ENCODE measurements at places on chromosomes 5 and 9.

DNA sequence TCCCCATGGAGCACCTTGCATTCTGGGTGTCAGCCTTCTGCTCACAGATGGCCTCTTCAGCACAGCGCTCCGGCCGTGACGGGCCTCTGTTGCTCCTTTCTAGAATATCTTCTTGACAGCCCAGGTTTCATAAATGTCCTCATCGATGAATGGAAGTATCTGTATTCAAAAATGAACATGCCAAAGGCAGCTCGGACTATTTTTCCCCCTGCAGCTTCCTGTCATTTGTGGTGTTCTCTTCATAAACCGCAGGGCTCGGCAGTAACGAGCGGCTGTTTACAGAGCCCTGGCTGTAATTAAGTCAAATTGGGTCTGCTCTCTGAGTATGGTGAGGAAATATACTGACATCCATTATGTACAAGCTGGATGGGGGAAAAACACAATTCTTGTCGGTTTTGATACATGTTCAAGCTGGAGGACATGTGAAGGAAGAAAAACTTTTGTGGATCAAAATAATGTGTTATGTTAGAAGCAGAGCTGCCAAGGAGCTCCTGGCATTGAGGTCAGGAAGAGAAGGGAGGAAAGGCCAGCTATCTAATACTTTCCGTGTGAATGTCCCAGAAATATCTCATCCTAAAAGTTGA, 154.1 kb upstream of the CD180 start:
- DNase-seq = no peak

DNA sequence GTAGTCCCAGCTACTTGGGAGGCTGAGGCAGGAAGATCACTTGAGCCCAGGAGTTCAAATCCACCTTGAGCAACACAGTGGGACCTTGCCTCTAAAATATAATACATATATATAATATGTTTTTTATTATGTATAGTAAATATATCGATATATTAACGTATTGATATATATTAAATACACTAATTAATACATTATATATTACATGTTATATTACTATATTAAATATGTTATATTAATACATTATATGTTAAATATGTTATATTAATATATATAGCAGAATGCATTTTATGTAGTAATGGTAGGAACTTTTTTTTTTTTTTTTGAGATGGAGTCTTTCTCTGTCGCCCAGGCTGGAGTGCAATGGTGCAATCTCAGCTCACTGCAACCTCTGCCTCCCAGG, 18.1 kb upstream of the BNC2 start:
- no peak for DNase-seq

DNA sequence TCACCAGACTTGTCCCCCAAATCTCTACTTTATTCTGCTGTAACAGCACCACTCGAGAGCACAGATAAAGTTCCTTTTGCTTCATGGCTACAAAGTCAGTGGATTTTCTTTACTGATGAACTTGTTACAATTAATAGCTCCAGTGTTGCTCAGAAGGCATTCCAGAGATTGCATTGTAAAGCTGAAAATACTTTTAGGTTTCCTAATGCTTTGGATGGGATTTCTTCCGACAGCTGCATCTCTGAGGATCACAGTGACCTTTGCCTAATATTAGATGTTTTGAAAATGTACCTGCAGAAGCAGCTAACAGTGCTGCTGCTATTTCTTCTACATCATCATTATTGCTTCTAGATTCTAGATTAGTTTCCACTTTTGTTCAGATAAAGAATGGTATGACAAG, 58.8 kb upstream of the TMEM171 start:
- DNase-seq = no peak

DNA sequence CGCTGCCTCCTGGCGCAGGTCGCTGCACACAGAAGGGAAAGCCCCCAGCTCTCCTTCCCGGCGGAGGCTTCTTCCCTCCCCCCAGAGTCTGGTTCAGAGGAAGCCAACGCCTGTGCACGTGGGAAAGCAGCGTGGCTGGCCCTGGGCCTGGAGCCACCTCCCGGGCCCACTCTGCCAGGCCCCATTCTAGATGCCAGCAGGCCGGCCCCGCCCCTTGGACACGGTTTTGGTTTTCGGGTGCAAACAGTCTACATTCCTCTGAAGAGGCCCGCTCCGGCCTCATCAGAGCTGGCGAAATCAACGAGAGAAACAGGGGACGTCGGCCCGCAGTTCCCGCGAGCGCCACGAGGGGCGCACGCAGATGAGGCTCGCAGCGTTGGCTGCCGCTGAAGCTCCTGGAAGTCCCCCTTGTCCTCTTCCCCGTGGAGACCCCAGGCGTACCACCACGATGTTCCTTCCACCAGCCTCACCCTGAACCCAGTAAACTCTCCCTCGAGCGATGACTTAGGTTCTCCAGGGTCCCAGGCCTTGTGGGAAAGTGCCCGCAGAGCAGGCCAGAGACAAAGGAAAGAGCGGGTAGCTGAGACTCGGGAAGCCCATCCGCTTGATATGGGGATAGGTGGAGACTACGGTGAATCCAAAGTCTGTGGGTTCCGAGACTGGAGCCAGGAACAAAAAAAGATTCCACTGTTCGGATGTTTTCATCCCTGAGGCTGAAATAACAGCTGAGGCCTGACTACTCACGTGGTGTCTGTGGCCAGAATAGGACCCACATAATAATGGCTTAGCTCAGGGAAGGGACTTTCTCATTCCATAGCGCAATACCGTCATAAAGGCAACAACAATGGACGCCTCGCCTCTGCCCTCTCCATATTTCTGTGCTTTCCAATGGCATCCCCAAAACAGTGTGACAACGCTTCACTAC, 64.2 kb downstream of the KLF4 start:
- DNase-seq = peak; percentile 51

GRCh38 chr5:76472335-76473008, 69.4 kb downstream of the IQGAP2 start:
- no peak for DNase-seq

- DNase-seq = no peak
Measured at GRCh38 chr9:6631207-6631512, 14.4 kb downstream of the GLDC start.

DNA sequence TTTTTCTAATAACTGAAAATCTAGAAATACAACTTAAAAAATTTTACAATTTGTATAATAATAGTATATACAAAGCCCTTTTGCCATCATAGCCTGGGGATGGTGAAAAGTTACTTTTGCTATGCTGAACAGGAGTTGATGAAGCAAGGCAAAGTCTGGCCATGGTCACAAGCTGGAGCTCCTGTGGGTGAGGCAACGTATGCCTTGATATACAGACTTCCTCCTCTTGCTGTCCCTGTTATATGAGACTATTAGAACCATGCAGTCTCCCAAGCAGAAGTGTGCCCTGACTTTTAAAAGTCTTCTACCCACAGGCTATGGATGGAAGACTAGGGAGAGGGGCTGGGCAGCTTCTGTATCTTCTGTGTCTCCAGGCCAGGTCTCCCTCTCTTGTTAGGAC, 15.7 kb downstream of the FAM151B start:
- DNase-seq = no peak

DNA sequence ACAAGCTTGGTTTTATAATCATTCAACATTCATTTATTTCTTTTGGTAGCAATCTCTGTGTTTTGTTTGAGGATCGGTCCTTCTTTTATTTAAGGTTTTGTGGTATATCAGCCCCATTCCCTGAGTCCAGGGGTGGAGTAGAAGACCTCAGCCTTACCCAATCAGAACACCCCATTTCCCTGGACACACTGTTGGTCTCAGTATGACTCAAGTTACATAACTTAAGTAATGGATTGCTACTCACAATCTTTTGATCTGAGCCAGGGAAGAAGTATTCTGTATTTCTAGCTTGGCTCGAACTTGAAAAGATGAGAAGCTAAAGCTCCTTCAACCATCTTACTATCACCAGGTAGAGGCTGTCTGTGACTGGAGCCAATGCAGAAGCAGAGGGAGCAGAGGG, 175.2 kb upstream of the HAPLN1 start:
- DNase-seq = no peak

GRCh38 chr5:35066260-35066795, 18.6 kb upstream of the AGXT2 start:
- DNase-seq = no peak

- DNase-seq = no peak
Measured at GRCh38 chr5:65822710-65823109, 100.7 kb downstream of the NLN start.

GRCh38 chr9:91214867-91215266, 146.9 kb downstream of the AUH start:
- DNase-seq = no peak

DNA sequence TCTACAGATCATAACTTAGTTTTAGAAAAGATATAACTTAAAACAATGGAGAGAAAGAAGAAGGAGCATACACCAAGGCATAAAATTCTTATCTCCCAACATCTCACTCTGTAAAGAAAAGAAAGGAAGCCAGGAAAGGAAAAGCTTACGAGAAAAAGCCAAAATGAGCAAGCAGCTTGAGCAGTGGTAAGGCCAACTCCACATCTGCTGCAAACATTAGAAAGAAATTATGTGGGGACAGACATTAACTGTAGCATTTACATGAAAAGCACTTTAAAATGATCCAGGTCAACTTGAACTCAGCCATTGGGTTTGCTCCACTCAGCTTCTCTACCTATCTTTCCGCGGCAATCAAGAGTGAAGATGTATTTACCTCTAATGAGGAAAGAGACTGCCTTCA, 176.9 kb downstream of the BNC2 start:
- DNase-seq = no peak

DNA sequence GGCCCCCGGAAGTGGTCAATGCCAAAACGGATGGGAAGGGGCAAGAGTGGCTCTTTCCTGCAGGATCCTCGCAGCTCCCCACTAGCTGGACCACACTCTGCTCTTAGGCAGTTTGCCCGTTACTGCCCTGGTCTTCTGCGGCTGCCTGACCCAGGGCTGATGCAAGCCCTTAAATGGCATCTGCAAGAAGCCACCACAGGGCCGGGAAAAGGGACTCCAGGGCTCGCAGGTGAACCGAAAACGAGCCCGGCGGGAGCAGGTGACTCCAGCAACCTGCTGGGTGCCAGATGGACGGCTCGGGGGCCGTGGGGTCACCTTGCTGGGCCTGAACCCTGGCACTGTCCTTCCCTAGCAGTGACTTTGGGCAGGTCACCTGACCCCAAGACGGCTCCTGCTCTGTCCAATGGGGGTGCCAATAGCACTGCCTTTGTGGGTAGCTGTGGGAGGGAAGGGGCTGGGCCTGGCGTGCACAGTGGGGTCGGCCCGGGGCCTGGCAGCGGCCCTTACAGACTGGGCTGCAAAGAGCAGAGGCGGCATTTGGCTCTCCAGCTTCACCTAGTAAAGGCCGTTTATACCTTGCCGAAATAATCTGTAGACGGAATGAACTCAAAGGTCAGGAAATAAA, 1.3 kb downstream of the TMEM250 start:
- no peak for DNase-seq

- no peak for DNase-seq
Measured at GRCh38 chr9:96172797-96173196, 129.2 kb downstream of the HSD17B3 start.

- DNase-seq = peak; percentile 49
Measured at GRCh38 chr9:13088720-13089427, 190.6 kb downstream of the MPDZ start.

- DNase-seq = no peak
Measured at GRCh38 chr5:43642428-43642827, 39.4 kb downstream of the NNT start.

Measured in NCI-H460 (cell line).